Heart left ventricle (tissue), 16 donors: ENCODE measurements at places on chromosomes 4 and X. TPM values are rescaled to one million over a fixed set of nuclear protein-coding genes. Genes with fewer than 3 reads are reported as not detected.

GAB1 gene
- total RNA-seq, result 87.9 TPM

KLB gene
- total RNA-seq, result 0.08 TPM

GAGE12J gene
- total RNA-seq, result not detected

IL13RA1 gene
- total RNA-seq, result 31.8 TPM

SLC25A53 gene
- total RNA-seq, result 11.3 TPM

HPRT1 gene
- 29.5 TPM for total RNA-seq

OTC gene
- not detected for total RNA-seq

ADH1A gene
- not detected for total RNA-seq

MAGEC2 gene
- not detected for total RNA-seq

PDE6B gene
- 2.9 TPM for total RNA-seq

PPEF1 gene
- 0.82 TPM for total RNA-seq

MAGEB2 gene
- not detected for total RNA-seq

VCX gene
- not detected for total RNA-seq

SPANXN4 gene
- total RNA-seq, result not detected

SLC34A2 gene
- not detected for total RNA-seq

SULT1E1 gene
- not detected for total RNA-seq

CASP3 gene
- 15.8 TPM for total RNA-seq

USP17L29 gene
- not detected for total RNA-seq

NRK gene
- total RNA-seq, result 2.8 TPM

HOPX gene
- 3.6 TPM for total RNA-seq

SPATA4 gene
- 0.25 TPM for total RNA-seq

REELD1 gene
- 0.19 TPM for total RNA-seq

SHOX gene
- not detected for total RNA-seq

CNKSR2 gene
- 0.30 TPM for total RNA-seq

SLC10A6 gene
- total RNA-seq, result 0.72 TPM

TBCK gene
- total RNA-seq, result 10.9 TPM

CMC4 gene
- 19.9 TPM for total RNA-seq

LRAT gene
- not detected for total RNA-seq

SLC4A4 gene
- 14.2 TPM for total RNA-seq

GCNA gene
- 0.56 TPM for total RNA-seq

SSX1 gene
- not detected for total RNA-seq

C4orf46 gene
- total RNA-seq, result 4.5 TPM

GPM6B gene
- total RNA-seq, result 2.6 TPM

CT47B1 gene
- total RNA-seq, result not detected

CT45A5 gene
- total RNA-seq, result not detected

TCEAL8 gene
- 53.8 TPM for total RNA-seq

PAGE2B gene
- total RNA-seq, result not detected

CFAP97 gene
- total RNA-seq, result 10.5 TPM

PNMA6A gene
- 2.5 TPM for total RNA-seq

CPZ gene
- 0.13 TPM for total RNA-seq
